ENCODE measurements at places on chromosomes 2 and 18. TPM values are rescaled to one million over a fixed set of nuclear protein-coding genes. Genes with fewer than 3 reads are reported as not detected.

GTF2A1L gene
- 0.19 TPM for polyA plus RNA-seq

PFN4 gene
- polyA plus RNA-seq, result 0.52 TPM

LANCL1 gene
- 66.6 TPM for polyA plus RNA-seq

SCYGR1 gene
- polyA plus RNA-seq, result not detected

C2orf66 gene
- polyA plus RNA-seq, result not detected

EXOC6B gene
- polyA plus RNA-seq, result 28.7 TPM

GREB1 gene
- 0.17 TPM for polyA plus RNA-seq

MYO1B gene
- polyA plus RNA-seq, result 110 TPM

CYRIA gene
- polyA plus RNA-seq, result 3.7 TPM

ABCB11 gene
- not detected for polyA plus RNA-seq

CKAP2L gene
- 2.9 TPM for polyA plus RNA-seq

ATP9B gene
- 18.1 TPM for polyA plus RNA-seq

IL36A gene
- polyA plus RNA-seq, result not detected

SCN2A gene
- polyA plus RNA-seq, result 1.7 TPM

RBM45 gene
- polyA plus RNA-seq, result 21.9 TPM
